CD4-positive, alpha-beta T cell treated with Interleukin-1 beta for 1 hour (primary cell): ENCODE measurements at places on chromosomes 11 and 22.

DNA sequence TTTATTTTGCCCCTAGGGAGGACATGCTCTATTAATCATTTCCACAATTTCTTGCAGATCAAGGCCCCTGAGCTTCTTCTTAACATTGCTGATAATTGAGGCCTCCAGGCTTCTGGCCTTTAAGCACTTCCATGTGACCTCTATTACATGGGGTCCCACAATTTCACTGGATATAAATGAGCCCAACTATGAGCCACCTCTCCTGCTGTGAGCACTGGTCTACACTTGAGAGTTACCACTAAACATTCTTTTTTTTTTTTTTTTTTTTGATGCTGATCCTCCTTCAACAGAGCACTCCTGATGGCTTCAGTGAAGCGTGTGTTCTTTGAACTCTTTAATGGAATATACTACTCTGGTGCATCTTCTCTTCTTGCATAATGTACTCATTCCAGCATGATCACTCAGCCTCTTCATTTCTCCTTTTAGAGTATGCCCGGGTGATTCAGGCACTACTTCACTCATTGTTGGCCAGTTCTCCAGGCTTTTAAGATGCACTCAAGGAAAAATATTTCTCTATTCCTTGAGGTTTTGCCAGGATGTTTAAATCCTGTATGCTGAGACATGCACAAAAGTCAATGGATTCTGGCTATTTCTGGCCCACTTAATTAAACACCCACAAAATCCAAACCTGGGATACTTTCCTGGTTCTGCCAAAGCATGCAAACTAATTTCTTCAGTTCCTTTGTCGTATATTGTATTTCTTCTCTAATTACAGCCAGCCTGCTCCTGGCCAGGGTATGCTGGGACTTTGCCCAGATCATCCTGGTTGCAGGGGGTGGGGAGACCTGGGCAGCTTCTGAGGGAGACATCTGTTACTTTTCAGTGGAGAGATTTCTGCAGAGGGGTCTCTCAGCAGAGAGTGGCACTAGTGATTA is 257.8 kb upstream of the LUZP2 start:
- DNase-seq = no peak

- peak; percentile 13 for DNase-seq
Measured at GRCh38 chr22:22235558-22235957, 9.0 kb upstream of the VPREB1 start.

GRCh38 chr11:47276923-47277322 is 7.0 kb downstream of the MADD start:
- no peak for DNase-seq

- no peak for DNase-seq
Measured at GRCh38 chr11:27574342-27574741, 67.8 kb upstream of the LIN7C start.

- no peak for DNase-seq
Measured at GRCh38 chr11:111699579-111700156, 66.5 kb downstream of the PPP2R1B start.

GRCh38 chr22:28116219-28116673 is 197.2 kb upstream of the PITPNB start:
- no peak for DNase-seq

DNA sequence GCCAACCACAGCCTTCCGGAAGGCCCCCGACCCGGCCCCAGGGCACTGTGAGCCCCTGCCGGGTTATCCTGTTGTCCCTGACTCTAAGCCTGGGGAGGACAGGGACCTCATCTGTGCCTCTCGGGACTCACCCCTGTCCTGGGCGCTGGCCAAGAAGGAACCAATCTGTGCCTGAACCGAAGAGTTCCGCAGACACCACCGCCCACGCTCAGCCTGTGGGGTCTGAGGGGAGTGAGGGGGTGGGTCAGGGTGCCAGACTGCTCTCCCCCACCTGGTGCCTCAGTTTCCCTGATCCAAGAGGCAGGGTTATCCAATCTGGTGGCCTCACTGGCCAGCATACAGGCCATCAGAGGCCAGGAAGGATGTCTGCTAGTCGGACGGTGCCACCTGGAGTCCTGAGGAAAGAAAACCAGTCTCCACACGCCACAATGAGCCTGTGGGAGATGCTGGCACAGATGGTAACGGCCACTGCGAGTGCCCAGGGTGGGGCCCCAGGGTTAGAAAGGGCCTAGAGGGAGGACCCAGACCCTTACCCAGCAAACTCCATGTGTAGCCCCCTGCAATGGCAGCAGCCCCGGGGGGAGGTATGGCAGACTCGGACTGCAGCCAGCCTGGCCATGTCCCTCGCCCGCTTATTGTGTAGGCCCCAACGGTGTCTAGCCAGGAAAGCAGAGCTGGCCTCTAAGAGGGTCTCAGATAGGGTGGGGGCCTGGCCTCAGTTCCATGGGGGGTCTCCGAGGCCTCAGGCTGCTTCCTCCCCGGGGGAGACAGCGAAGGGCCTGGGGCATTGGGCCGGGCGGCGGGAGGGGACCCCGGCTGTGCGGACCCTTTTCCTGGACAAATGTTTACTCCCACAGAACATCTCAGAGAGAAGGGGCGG is 827 bp upstream of the TNNT3 start:
- no peak for DNase-seq

DNA sequence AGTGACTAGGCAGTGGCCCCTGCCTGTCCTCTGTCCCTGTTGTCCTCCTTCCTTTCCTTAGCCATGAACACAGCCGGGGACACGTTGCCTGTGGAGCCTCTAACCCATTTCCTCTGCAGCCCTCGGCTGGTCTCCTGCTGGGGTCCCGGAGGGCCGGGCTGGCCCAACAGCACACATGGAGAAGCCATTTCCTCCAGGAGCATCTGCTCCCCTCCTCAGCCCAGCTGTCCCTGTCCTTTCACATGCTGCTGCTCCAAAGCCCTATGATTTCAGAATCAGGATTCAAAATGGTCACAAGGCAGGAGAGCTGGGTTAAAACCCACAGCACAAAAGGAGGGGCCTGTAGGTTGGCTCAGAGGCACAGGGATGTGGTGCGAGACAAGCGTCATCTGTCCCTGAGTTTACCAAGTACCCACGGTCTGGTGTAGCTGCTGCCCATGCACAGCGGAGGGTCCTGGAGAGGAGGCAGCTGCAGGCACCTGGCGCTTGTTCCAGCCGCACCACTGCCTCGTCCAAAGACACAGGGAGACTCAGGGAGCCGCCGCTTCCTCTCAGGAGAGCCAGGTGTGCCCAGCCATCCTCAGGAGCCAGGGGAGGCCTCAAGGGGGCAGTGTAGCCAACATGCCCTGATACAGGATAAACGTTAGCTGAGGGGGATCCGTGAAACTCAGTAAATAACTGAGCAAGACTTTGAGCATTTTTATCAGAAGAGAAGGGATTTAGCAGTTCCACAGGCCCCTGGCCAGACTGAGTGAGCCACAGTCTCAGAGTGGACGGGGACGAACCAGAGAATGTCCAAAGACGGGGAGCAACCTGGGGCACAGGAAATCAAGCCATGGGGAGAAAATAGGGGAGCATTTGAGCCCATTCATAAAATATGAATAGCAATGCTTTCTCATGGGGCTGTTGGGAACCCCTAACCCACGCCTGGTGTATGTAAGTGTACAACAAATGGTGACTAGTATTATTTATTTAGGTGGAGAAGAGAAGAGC is 3.9 kb upstream of the VSIG10L2 start:
- peak; percentile 33 for DNase-seq

DNA sequence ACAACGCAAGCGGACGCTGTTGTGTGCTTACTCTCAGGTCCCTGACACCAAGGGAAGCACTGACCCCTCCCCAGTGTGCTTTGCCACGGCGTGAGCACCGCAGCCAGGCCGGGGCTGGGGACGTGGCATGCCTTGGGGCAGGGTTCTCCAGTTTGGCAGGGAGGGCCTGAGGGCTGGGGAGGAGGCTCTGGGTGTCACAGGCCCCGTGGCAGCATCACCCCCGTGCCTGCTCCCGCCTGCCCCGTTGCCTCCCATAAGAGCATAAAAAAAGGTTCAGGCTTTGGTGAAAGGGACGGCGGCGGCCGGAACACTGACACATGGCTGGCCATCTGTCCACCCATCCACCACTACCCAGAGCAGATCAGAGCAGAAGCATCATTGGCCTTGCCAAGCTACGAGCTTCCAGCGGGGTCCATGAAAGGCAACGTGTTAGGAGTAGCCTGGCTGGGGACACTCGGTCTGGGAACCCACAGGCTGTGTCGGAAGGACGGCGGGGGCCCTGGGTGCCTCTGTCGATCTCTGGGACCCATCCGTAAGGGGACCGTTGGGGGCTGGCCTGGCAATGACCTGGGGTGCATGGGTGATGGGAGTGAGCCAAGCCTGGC is 183.0 kb downstream of the IGLL1 start:
- no peak for DNase-seq

GRCh38 chr11:67303132-67303834 is at the start of gene SSH3:
Gene SSH3, plus strand, starts transcription at chr11:67303530. Its CDS starts 96 bp downstream, at chr11:67303626.
- peak; percentile 47 for DNase-seq

DNA sequence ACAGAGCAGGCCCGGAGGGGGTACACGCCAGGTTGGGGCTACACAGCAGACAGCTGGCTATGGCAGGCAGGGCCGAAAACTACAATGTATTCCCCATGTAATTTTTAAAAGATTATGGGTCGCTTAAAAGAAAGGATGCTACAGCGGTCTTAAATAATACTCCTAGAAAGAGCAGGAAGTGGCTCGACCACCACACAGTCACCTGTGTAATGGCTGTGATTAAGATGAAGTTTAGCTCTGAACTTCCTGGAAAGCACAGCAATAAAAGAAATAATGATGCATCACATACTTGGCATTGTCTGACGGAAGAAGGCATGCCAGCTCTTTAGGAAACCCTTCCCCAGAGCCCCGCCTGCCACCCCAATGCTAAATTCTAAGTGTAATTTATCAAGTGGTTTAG is 32.6 kb downstream of the WNT11 start:
- no peak for DNase-seq

DNA sequence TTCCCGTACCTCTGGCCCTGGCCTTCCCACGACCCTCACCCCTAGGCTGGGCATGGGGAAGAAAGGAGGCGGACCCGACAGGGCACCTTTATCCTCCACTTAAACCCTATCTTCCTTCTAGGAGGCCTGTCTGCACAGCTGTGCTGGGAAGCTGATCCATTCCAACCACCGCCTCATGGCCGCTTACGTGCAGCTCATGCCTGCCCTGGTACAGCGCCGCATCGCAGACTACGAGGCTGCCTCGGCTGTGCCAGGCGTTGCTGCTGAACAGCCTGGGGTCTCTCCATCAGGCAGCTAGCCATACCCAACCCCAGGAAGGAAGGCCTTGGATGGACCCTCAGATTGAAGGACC is 599 bp downstream of the TIMM10B start:
- no peak for DNase-seq

GRCh38 chr11:6894097-6894496 is 1.8 kb upstream of the OR2D2 start:
- DNase-seq = no peak
